Inflammatory macrophage treated with lipopolysaccharide for 1 hour (primary cell): ENCODE measurements at places on chromosomes 5 and 9.
A peak's percentile ranks its signal among the peaks of the same experiment; 100 is the strongest.

DNA sequence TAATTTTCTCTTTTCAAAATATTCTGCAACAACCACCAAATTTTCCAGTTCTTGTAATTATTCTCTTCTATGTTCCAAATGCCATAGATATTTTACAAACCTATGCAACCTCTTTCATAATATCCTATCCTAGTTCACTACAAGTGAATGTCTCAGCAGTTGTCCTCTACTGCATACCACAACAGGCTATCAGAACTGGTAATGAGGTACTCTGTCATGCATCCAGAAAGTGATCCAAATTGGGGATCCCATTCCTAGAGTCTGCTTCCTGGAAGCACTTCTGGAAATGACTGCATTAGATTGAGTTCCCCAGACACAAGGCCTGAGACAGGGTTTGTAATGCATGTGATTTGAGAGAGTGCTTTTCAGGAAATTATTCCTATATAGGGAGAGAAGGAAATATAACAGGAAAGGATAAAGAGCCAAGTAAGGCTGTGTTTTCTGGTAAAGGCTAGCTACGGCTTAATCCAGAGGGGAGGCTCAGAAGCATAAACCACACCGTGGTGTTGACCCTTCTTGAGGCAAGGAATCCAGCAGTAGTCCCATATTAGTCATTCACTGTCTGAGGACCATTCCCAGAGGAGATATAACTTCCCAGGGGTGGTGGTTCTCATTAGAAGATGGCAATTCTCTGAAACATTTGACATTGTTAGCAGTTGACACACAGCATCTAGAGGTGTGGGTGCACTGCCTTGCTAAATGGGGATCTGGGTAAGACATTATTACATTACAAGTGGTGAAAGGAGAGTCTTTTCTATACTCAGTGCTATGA, 80.3 kb upstream of the FST start:
- DNase-seq: no peak

DNA sequence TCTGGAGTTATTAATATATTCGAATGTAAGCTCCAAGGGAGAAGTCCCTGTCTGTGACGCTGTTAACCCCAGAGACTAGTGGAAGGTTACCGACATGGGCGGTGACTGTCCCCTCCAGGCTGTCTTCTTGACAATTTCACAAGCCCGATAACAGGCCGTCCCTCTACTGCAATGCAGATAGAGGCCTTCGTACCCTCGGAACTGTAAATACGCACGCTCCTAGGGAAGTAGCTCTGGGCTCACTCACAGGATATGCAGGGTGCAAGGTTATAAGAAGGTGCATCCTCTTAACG, 680 bp upstream of the RFK start:
- DNase-seq: peak; percentile 83

- DNase-seq: no peak
These were observed 357.4 kb upstream of the CCNH start for GRCh38 chr5:87770016-87770570.

DNA sequence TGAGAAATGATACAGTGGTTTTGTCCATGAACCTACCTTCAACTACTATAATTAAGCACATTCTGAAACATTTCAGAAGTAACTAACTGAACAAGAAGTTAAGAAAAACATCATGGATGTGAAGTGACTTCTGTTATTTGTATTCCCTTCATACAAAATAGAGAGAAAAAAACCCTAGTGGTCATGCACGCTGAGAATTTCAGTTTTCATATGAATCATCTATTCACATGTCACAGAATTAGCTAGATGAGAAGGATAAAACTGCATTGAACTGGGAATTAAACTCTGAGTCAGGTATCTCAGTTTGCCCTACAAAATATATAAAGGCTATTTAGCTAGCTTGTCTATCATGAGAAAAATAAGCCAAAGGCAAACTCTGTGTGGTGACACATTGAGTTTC, 451.8 kb upstream of the FTMT start:
- no peak for DNase-seq

GRCh38 chr5:82359272-82359671, 81.1 kb upstream of the RPS23 start:
- DNase-seq: no peak

- DNase-seq: no peak
These were observed 196.3 kb downstream of the FBXO4 start for GRCh38 chr5:42121401-42121800.

GRCh38 chr5:34587355-34588241, 68.5 kb upstream of the RAI14 start:
- peak; percentile 51 for DNase-seq

- no peak for DNase-seq
These were observed 240.9 kb downstream of the GABRB2 start for GRCh38 chr5:161305601-161306000.

DNA sequence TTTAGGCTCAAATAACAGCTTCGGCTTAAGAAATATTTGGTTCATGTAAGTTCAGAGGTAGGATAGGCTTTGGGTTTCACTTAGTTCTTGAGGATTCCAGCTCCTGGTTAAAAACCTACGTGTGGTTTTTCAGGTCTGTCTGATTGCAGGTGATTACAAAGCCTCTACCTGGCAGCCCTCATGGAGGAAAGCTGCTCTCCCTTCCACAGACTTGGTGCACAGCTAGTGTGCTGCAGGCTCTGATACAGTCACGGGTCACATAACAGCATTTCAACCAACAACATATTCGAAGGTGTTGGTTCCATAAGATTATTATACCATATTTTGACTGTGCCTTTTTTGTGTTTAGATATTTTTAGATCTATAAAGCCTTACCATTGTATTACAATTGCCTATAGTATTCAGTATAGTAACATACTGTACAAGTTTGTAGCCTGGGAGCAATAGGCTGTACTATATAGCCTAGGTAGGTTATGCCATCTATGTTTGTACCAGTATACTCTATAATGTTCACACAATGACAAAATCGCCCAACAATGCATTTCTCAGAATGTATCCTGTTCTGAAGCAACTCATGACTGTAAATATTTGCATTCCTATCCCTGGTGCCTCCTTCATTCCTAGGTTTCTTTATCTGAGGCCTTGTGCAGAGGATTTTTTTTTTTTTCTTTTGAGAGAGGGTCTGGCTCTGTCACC, 8.0 kb upstream of the DCP2 start:
- DNase-seq: no peak

DNA sequence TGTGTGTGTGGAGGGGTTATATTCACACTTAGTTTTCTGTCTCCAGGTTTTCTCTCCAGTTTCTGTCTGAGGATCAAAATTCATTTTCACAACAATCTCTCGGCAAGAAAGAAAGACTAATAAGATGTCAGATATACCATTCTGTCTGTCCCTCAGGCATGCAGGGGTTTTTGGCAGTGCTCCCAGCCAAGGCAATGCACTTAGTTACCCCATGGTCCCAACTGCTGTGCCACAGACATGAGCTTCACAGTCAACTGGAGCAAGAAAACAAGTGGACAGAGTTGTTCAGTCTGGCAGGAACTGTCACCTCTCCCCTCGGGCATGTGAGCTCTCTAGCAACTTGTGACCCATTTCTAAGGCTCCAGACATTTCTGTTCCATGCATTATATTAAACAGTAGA, 101.7 kb upstream of the LHFPL2 start:
- no peak for DNase-seq

DNA sequence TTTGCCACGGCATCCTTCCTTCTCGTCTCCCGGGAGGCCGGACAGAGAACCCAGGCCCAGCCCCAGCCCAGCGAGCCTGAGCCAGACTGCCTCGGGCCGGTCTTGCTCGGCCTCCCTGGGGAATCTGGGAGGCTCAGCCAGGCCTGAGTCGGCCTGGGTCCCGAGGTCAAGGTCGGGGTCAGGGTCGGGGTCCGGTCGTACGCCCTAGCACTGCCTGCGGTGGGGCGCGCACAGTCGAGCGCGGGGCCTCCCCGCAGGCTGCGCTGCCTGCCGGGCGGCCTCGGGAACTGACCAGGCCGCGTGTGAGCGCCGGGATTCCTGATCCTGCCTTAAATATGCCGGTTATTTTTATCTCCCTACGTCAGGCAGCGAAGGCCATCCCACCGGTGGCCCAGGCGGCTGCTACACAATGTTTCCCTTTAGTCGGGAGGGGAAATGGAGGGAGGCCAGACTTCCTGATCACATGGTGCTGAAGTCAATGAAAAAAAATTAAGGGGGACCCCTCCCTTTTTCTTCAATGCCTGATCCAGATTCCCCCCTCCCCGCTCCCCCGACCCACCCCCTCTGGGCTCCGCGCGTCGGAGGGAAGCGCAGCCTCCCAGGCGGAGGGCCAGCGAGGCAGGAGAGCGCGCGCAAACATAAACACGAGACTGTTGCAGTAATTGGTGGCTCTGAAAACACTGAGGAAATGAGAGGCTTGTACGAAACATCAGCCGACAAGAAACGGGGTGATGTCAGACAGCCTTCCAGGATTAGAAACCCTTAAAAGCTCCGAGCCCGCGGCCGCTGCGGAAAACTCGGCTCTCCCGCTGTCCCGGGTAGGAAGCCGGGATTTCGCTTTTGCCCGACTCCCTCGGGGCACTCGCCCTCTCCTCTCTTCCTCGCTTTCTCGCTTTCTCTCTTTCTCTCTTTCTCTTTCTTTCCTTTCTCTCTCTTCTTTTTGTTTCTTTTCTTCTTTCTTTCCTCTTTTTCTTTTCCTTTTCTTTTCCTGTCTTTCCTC, 148.2 kb upstream of the KLF4 start:
- peak; percentile 93 for DNase-seq

DNA sequence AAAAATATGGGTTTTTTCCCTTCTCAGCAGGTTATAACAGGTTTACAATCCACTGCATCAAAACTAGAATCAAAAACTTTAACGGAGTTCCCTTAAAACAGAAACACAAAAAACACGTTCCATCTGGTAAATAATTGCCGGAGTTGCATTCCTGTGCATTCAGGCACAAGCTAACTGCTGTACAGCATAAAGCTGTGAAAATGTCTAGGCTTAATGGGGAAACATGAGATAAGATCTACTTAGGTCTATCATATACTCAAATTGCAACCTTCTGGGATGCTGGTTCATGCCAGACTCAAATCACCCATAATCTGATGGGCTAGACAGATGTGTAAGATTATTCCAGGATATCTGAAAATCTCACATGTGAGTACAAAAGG, 265.3 kb downstream of the DOCK8 start:
- DNase-seq: no peak

- peak; percentile 16 for DNase-seq
These were observed 80.6 kb upstream of the ZNF366 start for GRCh38 chr5:72587661-72588308.

DNA sequence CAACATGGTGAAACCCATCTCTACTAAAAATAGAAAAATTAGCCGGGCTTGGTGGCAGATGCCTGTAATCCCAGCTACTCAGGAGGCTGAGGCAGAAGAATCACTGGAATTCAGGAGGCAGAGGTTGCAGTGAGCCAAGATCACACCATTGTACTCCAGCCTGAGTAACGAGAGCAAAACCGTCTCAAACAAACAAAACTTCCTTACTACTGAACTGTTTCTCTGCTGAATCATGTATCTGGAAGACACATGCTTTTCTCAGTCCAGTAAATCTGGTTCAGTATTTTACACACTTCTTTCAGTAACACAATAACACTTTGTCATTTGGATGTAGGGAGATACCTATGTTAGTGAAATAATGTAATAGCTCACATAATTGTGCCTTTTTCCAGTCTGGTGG, 7.9 kb downstream of the TRMT10B start:
- DNase-seq: no peak

DNA sequence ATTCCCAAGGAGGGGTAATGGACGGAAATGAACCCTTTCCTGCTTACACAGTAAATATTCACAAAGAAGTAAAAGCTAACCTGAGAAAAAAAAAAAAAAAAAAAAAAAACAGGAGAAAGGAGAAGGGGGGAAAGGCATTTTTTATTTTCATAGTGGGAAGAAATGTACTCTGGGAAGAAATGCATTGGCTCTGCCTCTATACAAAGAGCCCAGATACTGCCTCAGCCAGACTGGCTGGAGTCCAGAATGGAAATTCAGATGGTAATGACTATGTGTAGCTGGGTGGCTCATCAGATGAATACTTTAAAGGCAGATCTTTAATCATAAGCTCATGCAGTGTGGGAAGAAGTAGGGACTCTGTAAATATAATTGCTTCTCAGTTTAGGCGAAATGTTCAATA, 124.9 kb upstream of the ZNF608 start:
- DNase-seq: no peak

GRCh38 chr5:116764941-116765340, 190.3 kb upstream of the SEMA6A start:
- no peak for DNase-seq

- DNase-seq: no peak
These were observed 132.6 kb downstream of the MRPL36 start for GRCh38 chr5:1666812-1667588.

DNA sequence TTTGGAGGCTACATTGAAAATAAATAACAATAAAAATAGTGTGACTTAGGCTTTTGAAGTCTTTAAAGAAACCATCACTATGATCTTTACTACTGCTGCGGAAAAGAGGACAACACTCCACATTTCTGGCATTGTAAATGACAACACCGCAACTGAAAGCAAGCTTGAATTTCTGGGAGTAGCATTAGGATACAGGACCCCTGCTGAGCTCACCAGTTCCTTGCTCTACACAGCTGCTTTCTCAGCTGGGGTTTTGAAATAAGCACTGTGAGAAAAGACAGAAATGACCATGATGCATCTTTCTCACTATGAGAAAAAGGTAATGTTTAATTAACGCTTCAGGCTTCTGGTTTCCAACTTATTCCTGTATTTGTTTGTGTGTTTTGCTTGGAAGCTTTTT, 168.0 kb downstream of the TAF11L14 start:
- no peak for DNase-seq

- no peak for DNase-seq
These were observed 197.3 kb upstream of the CLINT1 start for GRCh38 chr5:158056130-158056825.

DNA sequence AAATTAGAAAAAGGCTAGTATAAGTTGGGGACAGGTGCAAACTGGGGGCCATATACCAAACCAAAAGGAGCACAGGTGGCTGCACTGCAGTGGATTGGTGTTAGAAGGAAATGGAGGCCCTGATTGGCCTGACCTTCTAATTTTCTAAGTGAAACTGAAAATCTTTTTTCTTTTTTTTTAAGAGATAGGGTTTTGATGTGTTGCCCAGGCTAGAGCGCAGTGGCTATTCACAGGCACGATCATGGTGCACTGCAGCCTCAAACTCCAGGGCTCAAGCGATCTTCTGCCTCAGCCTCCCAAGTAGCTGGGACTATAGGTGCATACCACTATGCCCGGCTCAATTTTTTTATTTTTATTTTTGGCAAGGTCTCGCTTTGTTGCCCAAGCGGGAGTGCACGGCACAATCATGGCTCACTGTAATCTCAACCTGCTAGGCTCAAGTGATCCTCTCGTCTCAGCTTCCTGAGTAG, 9.8 kb upstream of the CCDC69 start:
- no peak for DNase-seq

- no peak for DNase-seq
These were observed 15.0 kb downstream of the LHX6 start for GRCh38 chr9:122213589-122214413.

GRCh38 chr5:102048940-102049339, 247.1 kb downstream of the SLCO4C1 start:
- DNase-seq: peak; percentile 2

DNA sequence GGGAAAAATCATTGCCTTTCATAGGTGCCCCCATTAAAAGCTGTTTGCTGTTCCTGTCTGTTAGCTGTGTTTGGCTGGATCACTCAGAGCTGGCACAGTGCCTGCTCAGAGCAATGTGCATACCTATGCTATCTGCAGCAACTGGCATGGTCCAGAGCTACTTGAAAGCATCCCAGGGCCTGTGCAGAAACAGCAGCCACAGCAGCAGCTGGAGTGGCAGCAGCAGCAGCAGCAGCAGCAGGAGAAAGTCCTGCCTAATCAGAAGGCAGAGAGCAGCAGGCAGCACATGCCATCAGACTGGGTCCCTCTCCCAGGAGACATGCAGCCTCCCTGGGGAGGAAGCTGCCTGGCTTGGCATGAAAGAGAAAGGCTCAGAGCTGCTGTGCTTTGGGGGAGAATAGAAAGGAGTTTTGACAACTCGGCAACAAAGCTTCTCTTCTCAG, 243.8 kb upstream of the WWC1 start:
- no peak for DNase-seq
